Activated B cell treated with CpG ODN at 0.5 μM for 24 hours (primary cell): ENCODE measurements at places on chromosomes 1 and 21.
A peak's percentile ranks its signal among the peaks of the same experiment; 100 is the strongest.

- DNase-seq = no peak
Measured at GRCh38 chr1:22641247-22641646, 2.2 kb upstream of the C1QC start.

DNA sequence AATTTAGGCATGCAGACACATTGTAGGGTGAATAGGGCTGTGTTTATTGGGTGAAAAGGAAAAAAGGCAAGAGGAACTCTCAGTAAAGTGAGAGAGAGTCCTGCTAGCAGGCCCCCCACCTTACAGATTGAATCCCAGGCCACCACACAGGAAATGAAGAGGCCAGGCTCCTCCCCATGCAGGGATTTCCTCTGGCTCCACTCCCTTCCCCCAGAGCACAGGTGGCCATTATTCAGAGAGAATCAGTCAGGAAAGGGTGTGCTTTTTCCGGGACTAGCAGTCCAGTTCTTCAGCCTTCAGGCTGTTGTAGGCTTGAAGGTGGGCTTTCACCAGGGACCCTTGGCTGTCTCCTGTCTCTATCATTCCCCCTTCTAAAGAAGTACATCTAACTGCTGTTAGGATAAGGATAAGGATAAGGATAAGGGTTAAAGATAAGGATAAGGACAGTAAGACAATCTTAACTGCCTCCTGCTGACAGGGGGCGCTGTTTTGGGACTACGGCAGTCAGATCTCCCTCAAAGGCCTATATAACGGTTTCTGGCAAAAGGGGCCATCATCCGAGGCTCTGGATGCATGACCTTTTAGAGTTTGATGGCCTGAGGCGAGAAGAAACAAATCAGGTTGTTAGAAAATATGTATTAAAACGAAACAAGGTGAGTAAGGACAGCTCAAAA lies 26.3 kb downstream of the ZNF648 start:
- no peak for DNase-seq

DNA sequence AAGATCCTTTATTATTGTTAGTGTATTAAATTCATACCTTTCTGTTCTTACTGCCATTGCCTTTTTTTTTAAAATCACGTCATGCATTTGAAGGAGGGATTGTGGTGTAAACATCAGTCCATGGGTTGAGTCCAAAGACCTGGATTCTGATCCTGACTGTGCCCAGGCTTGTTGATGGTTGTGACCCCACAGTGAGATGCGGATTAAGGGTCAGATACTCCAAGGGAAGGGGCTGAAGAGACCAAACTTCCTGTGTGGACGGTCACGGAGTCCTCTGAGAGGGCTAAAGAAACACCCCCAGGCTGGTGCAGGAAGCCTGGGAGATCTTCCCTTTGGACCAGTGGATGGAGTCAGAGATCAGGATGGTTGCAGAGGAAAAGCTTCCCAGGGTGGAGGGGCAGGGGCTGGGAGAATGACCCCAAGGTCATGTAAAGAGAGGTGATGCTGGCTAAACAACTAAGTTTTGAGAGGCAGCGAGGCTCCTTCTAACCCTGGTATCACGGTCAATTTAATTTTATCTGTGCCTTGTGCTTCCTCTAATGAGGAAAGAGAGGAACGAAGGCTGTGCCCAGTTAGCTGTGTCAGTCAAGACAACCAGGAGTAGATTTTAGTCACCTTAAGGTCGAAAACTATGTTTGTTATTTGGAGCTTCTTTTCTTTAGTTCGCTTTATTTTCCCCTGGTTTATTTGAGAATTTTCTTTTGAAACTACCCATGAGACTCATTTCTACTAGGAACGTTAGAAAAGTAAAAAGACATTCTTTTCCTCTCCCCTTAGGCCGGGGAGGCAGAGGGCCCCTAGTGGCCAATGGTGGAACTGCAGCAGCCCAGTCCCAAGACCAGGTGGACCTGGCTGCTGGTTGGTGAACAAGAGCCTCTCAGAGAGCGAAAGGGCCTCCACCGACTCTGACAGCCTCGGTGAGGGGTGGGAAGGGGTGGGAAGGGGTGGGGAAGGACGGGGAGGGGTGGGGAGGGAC lies 8.7 kb upstream of the GPR161 start:
- DNase-seq = peak; percentile 80

- no peak for DNase-seq
Measured at GRCh38 chr1:200405264-200405663, 4.6 kb downstream of the ZNF281 start.

DNA sequence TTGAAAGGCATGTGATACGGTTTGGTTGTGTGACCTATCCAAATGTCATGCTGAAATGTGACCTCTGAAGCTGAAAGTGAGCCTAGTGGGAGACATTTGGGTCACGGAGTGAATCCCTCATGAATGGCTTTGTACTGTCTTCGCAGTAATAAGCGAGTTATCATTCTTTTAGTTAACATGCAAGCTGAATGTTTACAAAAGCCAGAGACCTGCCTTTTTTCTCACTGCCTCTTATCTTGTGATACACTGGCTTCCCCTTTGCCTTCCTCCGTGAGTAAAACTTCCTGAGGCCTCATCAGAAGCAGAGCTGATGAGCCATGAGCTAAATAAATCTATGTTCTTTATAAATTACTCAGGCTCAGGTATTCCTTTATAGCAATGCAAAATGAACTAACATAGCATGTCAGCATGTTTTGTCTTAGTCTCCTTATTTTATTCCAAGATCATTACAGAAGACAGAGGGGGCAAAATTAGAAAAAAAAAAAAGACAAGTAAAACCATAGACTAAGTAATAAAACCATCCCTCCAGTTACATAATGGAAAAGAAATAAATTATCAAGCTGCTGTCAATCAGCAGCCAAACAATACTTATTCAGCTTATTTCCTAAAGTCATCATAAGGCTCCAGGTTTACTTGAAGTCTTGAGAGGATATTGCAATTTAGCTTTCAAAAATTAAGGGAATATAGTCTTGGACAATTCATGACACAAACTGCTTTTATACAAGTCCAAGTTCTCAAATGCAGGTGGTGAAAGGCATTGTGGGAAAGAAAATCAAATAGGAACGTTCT lies 12.1 kb downstream of the RGS18 start:
- no peak for DNase-seq

DNA sequence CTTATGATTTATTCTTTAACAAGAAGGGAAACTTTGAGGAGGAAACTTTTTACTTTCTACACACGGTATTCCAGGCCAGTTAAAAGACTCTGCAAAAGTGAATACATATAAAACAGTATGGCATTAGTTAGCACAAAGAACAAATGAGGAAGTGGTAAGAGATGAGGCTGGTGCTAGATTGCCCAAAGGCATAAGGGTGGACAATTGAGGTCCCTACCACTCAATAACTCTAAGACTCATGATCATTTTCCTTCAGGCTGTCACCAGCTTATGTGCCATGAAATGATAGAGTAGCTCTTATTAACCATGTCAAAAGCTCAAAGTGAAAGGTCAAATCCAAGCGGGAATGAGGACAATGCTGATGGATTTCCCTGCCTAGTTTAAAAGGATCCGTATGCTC lies 124.5 kb downstream of the TBX15 start:
- DNase-seq = no peak

DNA sequence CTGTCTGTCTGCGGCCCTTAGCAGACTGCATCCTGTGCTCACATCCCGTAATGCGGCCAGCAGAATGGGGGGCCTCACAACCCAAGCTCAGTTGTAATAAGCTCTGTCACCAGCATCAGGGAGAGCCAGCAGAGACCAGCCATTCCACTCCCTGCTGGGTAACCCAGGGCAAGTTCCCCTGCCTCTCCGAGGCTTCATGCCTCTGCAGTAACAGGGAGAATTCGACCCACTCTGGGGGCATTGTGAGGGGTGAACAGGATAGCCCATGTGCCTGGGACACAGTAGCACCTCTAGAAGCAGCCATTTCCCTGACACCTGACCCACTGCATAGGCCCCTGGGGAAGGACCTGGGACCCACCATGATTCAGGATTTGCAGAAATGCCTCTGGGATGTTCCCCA lies 461.2 kb downstream of the MATN1 start:
- no peak for DNase-seq

DNA sequence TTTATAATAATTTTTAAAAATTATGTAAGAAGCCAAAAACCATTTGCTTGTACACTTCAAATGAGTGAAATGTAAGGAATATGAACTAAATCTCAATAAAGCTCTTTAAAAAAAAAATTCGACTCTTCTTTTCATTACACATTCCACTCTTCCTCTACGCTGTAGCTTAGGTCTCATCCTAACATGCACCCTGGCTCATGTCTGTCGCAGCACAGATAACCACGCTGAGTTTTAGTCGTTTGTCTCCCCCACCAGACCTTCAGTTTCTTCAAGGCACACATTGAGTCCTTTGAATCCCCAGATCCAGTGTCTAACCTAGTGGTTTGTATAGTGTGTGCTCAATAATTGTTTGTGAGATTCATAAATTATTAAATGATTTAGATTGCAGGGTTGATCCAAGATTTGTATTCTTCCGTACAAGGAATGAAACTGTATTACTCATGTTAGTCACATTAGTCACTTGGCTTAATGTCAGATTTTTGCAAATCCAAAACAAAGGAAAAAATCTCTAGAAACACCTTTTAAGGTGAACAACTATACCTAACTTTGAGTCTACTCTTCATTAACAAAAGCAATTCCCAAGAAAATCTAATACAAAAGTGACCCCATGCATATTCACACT lies 57.3 kb downstream of the SLC25A24 start:
- no peak for DNase-seq

- no peak for DNase-seq
Measured at GRCh38 chr1:222242492-222242891, 305.4 kb downstream of the HHIPL2 start.

- no peak for DNase-seq
Measured at GRCh38 chr1:27166351-27166802, 11.5 kb upstream of the SLC9A1 start.

GRCh38 chr1:183638649-183639387 lies 3.2 kb upstream of the ARPC5 start:
- DNase-seq = no peak

- no peak for DNase-seq
Measured at GRCh38 chr21:31576428-31576827, 83.1 kb upstream of the SOD1 start.

DNA sequence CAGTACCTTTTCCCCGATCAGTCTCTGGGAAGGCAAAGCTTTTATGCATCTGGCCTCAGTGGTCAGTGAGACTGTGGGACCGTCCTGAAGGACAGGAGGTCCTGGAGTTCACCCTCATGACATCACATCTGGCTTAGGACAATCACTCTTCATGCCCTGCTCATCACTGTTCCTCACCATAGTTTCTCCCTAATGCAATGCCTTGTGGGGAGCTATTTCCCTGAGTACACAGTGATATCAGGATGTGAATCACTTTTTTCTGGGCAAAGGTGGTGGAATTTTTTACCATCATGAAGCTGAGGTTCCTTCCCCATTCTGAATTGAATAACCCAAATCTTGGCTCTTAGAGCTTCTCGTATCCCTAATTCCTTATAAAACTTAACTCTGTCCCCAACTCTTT lies 34.8 kb upstream of the CFAP126 start:
- DNase-seq = no peak

- DNase-seq = no peak
Measured at GRCh38 chr1:209564849-209565248, 18.7 kb upstream of the CAMK1G start.

- no peak for DNase-seq
Measured at GRCh38 chr1:47187926-47188250, 1.9 kb downstream of the PDZK1IP1 start.

DNA sequence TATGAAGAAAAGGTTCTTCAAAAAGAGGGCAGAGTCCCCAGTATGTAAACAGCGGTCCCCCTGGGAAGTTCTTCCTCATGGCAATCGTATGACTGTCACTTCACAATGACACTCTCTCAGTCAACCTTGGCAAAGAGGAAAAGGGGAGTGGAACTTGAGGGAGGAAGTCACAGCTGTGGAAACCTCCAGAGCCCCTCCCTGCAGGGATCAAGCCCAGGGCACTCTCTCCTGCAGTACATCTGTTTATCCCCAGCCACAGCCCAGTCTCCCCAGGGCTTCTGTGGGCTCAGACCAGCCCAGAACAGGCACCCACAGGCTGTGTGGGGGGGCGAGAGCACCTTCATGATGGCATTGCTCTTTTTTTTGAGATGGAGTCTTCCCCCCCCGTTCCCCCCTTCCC lies 2.0 kb downstream of the ATP13A2 start:
- DNase-seq = no peak

DNA sequence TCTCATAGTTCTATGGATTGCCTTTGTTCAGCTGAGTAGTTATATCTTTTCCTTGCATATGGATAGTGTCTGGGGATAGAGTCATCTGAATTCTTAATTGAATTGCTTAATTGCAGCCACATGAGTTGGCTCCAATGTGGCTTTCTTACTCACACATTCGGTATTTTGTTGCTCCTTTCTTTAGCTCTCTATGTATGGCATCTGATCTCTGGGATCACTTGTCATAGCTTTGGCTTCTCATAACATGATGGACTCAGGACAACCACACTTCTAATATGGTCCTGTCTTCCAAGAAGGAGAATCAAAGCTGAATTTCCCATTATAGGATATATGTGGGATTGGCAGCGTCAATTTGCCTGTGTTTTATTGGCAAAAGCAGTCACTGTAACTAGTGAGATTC lies 716.2 kb downstream of the NCAM2 start:
- no peak for DNase-seq

DNA sequence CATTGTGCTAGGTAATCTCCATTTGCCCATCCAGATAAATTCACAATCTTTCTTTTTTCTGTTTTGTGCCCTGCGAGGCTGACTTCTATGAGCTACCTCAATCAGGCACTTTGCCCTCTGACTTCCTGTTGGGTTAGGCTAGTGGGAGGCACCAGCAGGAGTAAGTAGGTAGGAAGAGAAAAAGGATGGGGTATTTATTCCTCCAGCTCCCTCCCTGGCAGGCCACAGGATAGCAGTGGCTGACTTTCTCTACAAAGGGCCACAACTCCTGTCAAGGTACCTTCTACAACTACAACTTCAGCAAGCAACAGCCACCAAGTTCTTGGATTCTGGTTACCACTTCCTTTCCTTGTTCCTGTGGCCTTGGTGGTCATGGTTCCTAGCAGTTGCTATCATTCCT lies 18.8 kb upstream of the GORAB start:
- no peak for DNase-seq

- no peak for DNase-seq
Measured at GRCh38 chr1:232635778-232636356, 5.9 kb upstream of the SIPA1L2 start.

DNA sequence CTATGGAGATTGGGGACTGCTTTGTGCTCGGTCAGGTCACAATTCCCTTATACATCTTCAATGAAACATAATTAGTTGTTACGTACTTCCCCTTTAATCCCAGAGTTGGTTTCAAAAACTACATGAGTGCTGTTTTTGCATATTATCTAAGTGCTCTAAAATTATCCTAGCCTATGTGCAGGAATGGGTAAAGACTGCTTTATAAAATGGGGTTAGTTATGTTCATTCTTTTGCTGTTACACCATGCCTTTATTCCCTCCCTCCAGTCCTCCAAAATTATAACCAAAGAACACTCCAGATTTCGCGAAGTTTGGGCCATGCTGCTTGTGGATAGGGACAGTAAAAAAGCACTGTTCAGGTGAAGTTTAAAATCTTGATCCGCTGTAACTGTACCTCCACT lies 173.9 kb upstream of the SNX7 start:
- DNase-seq = no peak
